Amygdala (tissue), 56 donors: ENCODE measurements at places on chromosomes 4 and X.

- no peak for DNase-seq
Observed at GRCh38 chr4:158912806-158913205, 144.0 kb downstream of the FNIP2 start.

GRCh38 chr4:5816851-5817375, 76.0 kb downstream of the CRMP1 start:
- no peak for DNase-seq

DNA sequence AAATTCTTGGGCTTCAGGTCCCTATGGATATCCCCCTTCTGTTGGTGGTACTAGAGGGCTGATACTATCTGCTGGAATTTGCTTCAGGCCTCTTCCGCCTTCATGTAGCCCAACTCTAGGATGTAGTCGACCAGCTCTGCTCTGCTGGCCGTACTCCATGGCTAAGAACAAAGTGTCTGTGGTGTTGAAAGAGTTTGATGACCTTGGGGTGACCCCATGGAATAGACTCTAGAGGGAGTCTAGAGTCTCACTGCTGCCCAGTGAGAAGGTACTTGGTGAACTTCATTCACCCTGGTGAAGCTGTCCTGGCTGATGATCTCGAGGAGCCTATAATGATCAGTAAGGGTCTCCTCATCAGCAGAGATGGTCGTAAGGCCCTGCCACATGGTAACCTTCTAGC, 11.7 kb downstream of the SOWAHB start:
- DNase-seq, result no peak

DNA sequence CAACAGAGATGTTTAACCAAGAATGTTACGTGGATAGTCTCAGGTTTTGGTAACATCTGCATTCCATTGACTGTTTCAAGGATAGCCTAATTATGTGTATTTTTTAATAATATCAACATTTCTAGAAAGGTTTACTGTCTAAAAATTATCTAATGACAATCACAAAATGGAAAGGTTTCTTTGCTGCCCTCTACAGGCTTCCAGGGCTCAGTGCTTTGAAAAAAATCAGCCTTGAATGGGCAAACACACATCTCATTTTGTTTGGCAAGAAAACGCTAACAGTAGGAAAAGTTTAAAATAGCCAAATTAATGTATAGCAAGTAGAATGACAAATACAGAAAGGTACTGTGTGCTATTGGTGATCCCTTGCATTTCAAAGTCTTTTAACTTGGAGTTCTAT, 223.4 kb upstream of the PRPS2 start:
- DNase-seq, result no peak

DNA sequence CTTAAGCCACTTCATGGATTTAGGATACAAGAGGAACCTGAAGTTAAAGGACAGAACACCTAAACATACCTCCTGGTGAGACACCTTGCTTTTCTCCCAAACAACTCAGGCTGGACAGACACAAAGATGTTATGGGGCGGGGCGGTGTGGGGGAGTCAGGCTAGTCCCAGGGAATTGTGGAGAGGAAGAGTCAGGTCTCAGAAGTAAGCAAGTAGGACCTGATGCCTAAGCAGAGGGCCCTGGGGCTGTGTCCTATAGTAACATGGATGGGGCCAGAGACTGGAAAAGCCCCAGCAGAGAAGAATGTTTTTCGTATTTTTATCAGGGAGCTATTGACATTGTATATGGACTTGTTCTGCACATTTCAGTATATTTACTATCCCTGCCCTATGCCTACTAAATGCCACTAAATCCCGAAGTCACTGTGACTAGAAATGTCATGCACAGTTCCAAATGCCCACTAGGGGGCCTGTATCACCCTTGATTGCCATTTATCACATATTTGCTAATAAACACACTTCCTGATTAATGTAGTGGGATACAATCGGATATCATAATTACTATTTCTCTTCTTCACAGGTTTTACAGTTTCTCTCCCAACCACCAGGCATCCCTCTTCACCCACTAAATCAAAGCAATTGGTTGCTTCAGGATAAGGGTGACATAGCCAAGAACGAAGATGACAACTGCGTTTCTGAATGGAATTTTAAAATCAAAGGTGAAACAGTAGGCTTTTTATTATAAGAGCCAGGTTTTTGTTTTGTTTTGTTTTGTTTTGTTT, 23.8 kb upstream of the ARHGAP10 start:
- peak; percentile 52 for DNase-seq
